Eye (tissue), 1 donor: ENCODE measurements at places on chromosomes 12 and 14.
A peak's percentile ranks its signal among the peaks of the same experiment; 100 is the strongest.

GRCh38 chr14:94679937-94680861, 68.0 kb downstream of the SERPINA3 start:
- peak; percentile 63 for DNase-seq

- no peak for DNase-seq
Measured at GRCh38 chr12:111842556-111843396, 748 bp downstream of the MAPKAPK5 start.

GRCh38 chr14:29339494-29340172, 573.0 kb downstream of the FOXG1 start:
- no peak for DNase-seq

- no peak for DNase-seq
Measured at GRCh38 chr14:47852278-47852677, 176.9 kb upstream of the MDGA2 start.

DNA sequence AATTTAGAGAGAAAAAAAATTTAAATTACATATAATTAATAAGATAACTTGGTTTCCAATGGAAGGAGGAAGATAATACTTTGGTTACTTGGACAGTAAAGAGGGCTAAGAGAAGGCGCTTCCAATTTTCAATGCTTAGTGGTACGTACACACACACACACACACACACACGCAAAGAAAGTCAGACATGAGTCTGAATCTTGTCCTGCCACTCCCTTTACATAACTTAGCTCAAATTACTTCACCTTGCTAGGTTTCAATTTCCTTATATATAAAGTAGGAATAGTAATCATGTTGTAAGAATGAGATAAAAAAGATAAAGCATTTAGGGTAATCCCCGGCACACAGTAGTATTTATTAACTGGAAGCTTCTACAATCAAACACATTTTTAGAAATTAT, 39.7 kb upstream of the VCPKMT start:
- DNase-seq, result no peak
